ENCODE measurements at places on chromosomes 5 and 9.
A peak's percentile ranks its signal among the peaks of the same experiment; 100 is the strongest.

GRCh38 chr5:39428640-39429039 lies 3.9 kb upstream of the DAB2 start:
- no peak for DNase-seq

DNA sequence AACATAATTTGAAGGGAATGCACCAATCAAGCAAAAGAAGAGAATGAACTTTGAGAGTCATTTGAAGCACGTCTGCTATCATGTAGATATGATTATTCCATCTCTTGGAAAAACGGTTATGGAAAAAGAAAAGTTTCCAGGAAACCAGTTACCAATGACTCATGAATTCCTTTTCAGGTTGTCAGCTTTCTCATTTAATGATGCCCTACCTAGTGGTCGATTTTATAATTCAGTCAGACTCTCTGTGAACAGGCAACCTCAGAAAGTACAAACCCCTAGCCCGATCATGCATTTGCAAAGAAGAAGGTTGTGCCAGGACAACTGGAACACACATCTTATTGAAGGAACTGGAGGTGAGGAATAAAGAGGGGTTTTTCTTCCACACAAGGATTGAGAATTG lies 355.1 kb upstream of the GRIA1 start:
- no peak for DNase-seq

GRCh38 chr5:132074772-132075718 lies 1.5 kb downstream of the CSF2 start:
- DNase-seq = no peak

DNA sequence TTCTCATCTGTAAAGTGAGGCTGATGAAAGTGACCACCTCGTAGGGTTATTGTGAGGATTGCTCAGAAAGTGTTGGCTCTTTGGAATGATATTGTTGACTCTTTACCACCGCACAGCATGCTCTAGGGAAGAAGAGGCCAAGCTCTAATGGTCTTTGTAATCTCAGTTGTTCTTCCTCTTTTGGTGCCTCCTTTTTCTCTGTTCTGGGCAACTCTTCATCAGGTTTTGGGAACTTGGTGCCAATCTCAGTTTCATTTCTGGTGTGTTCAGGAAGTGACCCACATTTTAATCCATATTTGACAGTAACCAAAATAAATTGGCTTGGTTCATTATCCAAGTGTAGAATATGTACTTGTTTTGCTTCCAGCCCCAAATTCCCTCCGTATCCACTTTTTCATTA lies 25.1 kb downstream of the ARHGAP26 start:
- DNase-seq = no peak

- peak; percentile 31 for DNase-seq
Measured at GRCh38 chr9:93003552-93004407, 54.7 kb upstream of the SUSD3 start.

DNA sequence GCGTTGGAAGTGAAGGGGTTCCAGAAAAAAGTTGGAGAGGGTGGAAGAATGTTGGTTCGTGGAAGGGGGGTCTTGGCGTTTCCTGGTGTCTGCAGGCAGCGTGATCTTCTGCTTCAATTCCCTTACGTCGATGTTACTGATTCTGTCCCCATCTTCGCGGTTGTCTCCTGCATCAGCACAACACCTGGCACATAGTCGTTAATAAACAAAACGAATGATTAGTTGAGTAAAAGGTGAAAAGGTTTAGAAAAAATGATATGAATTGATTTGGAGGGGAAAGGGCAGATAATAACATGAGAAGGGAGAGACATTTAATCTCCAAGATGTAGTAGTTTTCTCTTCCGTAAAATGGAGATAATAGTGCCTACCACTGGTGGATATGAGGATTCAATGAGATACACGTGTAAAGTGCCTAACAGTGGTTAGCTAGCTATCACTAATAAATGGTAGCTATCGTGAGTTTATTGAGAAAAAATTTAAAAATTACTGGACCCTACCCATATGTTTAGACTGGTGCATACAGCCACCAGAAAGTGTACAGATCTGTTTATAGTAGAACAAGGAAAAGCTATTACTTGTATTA lies 556 bp downstream of the MTREX start:
- no peak for DNase-seq

DNA sequence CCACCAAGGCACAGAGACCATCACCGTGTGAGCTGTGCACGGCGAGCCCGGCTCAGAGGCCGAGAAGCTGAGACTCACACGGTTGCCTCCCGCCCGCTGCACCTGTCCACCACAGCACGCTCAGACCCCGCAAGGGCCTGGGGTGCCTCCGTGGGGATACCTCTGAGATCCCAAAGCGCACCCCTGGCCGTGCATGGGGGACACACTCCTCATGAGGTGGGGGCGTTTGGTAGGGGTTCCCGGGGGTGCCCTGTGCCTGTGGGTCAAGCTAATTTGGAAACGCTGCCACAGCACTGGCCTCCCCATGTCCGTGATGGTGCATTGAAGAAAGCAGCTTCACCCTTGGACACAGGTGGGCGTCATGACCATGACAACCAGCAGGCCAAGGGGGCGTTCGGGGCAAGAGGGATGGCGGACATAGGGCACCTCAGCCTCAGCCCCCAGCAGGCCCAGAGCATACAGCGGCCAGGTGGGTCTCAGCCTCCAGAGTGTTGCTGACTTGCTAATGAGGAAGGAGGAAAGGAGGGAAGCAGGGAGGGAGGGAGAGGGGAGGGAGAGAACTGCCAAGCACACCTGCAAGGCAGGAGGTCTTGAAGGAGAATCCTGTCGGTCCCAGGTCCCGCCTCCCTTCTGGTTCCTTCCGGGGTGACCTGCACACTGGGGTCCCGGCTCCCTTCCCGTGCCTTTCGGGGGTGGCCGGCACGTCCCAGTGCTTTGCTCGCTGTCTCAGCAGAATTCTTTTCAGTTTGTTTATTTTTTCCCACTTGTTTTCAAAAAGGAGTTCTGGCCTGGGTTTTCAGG lies 34.7 kb downstream of the GLT6D1 start:
- DNase-seq = no peak

Data from LNCaP clone FGC (cell line).